AG10803 (cell line): ENCODE measurements at places on chromosomes 6 and 20.

DNA sequence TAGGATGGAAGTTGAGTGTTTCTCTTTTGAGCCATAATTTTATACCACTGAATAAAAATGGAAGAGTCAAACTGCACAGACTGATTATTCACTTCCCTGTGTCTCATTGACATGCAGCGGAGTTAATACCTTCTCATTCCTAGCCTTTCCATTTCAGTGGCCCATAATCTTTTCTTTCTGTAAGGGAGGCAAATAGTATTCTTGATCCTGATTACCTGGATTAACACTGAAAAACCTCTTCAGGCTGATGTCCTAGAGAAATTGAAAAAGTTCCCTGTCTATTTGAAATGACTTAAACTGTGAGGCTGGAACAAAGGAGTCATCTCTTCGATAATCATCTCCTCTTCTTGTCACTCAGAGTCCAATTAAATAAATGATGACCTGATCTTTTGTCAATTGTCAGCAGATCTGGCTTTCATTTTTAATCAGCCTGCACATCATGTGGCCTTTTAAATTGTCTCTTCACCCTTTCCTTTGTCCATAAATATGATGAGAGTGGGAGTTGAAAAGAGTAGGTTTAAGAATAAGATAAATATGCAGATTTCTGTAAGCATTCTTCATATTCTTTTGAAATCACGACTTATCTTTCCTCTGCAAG, 713.0 kb downstream of the EPM2A start:
- DNase-seq = no peak

GRCh38 chr6:83707829-83708545, 914 bp downstream of the SNAP91 start:
- peak; percentile 2 for DNase-seq

GRCh38 chr6:25893778-25894177, 19.7 kb upstream of the SLC17A3 start:
- no peak for DNase-seq

GRCh38 chr20:13180986-13181889, 39.8 kb upstream of the ISM1 start:
- DNase-seq = no peak

DNA sequence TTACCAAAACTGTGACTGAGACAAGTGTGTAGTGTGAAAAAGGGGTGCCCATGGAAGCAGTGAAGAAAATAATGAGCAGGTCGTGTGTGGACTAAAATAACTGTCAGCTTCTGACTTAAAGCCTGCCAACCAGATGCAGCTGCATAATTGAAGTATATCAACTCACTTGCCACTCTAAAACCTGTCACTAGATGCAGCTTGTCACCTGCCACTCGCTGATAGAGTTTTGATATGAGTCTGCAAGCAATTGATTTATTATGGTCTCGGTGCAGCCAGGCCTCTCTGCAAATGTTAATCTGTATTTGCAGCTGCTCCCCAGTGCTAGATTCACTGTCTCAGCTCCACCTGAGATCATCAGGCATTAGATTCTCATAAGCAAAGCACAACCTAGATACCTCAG, 1090.0 kb upstream of the EYS start:
- DNase-seq = no peak

- no peak for DNase-seq
Measured at GRCh38 chr6:88629838-88630494, 333.5 kb downstream of the RNGTT start.

- DNase-seq = peak; percentile 61
Measured at GRCh38 chr6:81793821-81794475, 41.5 kb upstream of the TENT5A start.

GRCh38 chr6:85494547-85495536, 45.0 kb downstream of the NT5E start:
- DNase-seq = peak; percentile 28

DNA sequence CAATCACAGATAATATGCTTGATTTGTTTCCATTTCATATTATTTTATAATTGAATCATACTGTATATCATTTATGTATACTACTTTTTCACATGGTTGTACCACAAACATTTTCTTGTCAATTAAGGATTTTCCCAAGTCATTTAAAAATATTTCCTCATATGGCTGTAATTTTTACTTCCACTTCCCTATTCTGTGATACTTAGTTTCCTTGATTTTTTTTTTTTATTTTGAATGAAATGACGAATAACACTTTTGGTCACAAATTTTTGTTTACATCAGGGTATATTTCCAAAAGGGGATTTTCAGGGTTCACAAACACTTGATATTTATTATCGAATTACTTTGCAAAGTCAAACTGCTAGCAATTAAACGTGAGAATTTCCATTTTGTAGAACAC, 515.6 kb downstream of the KIF16B start:
- DNase-seq = no peak

- DNase-seq = no peak
Measured at GRCh38 chr20:41023549-41023948, 5.1 kb upstream of the TOP1 start.

- no peak for DNase-seq
Measured at GRCh38 chr6:113562248-113562647, 294.9 kb upstream of the MARCKS start.

DNA sequence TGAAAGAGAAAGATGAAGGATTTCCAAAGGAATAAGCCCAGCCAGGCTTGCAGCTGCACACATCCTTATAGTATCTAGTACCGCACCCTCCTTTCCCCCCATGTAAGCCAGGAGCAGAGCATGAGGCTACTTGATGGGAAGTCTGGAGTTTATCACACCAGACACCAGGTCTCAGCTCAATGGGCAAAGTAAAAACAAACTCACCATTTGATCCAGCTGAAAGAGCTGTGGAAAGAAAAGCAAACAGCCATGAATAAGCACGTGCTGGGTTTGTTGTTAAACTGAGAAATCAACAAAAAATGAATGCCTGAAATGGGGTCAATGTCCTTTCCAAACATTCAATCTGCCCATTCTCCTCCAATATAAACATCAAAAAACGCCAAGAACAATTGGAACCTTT, 50.6 kb upstream of the MAP7 start:
- DNase-seq = no peak

GRCh38 chr6:130682066-130682465, 145.1 kb upstream of the SMLR1 start:
- no peak for DNase-seq

GRCh38 chr6:91094806-91095475, 508.1 kb upstream of the MAP3K7 start:
- no peak for DNase-seq
